ENCODE measurements at places on chromosomes 13 and 19. TPM values are rescaled to one million over a fixed set of nuclear protein-coding genes. Genes with fewer than 3 reads are reported as not detected.

GRCh38 chr13:57799624-57800023, 168.1 kb downstream of the PCDH17 start:
- H3K27ac ChIP-seq = no peak overlapping the region
- DNase-seq = no peak
- H3K4me3 ChIP-seq = no peak overlapping the region
- H3K4me1 ChIP-seq = no peaks in the 10 kb centered on the region
- H3K27me3 ChIP-seq = no peaks in the 10 kb centered on the region

Gene CEACAM7
- total RNA-seq = not detected

GRCh38 chr13:96844195-96844594, 150.1 kb downstream of the OXGR1 start:
- no peak for DNase-seq
- H3K4me1 ChIP-seq = no peaks in the 10 kb centered on the region
- no peaks in the 10 kb centered on the region for H3K36me3 ChIP-seq
- no peaks in the 10 kb centered on the region for H3K27me3 ChIP-seq

GRCh38 chr19:58196901-58197616, 14.2 kb downstream of the ZNF274 start:
- peaks cover 89% of the 10 kb centered on the region for H3K36me3 ChIP-seq
- H3K27ac ChIP-seq = no peak overlapping the region
- H3K4me1 ChIP-seq = no peaks in the 10 kb centered on the region
- H3K4me3 ChIP-seq = no peak overlapping the region
- H3K27me3 ChIP-seq = no peaks in the 10 kb centered on the region

Gene PSG6
- total RNA-seq = not detected

DNA sequence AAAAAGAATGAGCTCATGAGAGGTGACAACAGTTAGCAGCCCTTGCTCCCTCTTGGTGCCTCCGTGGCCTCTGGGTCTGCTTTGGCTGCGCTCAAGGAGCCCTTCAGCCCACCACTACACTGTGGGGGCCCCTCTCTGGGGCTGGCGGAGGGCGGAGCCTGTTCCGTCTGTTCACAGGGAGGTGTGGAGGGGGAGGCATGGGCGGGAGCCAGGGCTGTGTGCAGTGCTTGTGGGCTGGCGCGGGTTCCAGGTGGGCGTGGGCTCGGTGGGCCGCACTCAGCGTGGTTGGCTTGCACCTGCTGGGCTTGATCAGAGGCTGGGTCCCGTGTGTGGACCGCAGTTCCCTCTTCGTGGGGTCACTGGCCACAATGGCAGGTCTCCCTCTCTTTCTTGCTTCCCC, 953.4 kb upstream of the PRR20A start:
- DNase-seq = no peak
- no peak overlapping the region for H3K27ac ChIP-seq
- H3K36me3 ChIP-seq = no peaks in the 10 kb centered on the region
- H3K4me1 ChIP-seq = no peaks in the 10 kb centered on the region
- H3K4me3 ChIP-seq = no peak overlapping the region

- no peaks in the 10 kb centered on the region for H3K4me1 ChIP-seq
- peak; percentile 43 for DNase-seq
- no peaks in the 10 kb centered on the region for H3K36me3 ChIP-seq
- no peak overlapping the region for H3K4me3 ChIP-seq
Observed at GRCh38 chr13:80979035-80979641, 638.2 kb upstream of the SPRY2 start.

GRCh38 chr19:10105509-10106099, 558 bp upstream of the PPAN start:
- DNase-seq = peak; percentile 88
- peak overlapping the region; percentile 99 for H3K27ac ChIP-seq
- no peaks in the 10 kb centered on the region for H3K27me3 ChIP-seq
- H3K4me1 ChIP-seq = peaks cover 79% of the 10 kb centered on the region
- peaks cover 34% of the 10 kb centered on the region for H3K36me3 ChIP-seq

DNA sequence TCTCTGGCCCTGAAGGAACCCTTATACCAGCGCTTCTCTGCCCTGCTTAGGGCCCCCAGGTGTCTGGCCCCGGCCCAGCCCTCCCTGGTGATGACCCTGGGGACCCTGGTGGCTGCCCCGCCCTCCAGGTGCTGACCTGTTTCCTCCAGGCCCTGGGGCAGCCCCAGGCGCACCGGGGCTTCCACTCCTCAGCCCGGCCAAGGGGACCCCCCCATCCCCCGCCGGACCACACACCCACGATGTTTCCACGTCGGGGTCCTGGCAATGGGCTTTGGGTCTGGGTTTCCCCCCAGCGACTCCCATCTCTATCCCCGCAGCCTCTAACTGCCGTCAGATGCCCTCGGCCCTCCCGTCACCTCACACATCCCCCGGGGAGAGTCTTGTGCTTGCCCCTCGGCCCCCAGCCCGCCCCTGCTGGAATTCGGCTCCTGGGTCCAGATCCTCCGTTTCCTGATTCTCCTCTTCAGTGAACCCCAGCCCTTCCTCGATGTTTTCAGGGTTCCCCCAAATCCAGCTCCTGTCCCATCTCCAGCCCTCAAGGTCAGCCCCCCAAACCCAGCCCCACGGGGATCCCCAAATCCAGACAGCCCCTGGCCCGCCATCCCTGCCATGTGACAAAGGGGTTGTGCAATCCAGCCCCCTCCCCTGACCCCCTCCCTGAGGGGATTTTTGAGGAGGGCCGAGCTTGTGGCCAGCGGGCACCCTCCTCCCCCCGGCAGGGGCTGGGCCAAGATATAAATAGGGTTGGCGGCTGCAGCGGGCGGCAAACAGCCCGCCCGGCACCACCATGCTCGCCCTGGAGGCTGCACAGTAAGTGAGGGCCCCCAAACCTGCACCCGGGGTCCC, at the start of gene SPIB:
TSS of gene SPIB (plus strand) at position 763 of the 846 bp plus-strand sequence. CDS start at position 788, 25 bp downstream.
- H3K27ac ChIP-seq = no peak within 1 kb of the TSS
- no peak for DNase-seq
- H3K4me3 ChIP-seq = no peak within 1 kb of the TSS

Gene ZNF446
- total RNA-seq = 7.4 TPM

- H3K27me3 ChIP-seq = no peaks in the 10 kb centered on the region
- H3K4me3 ChIP-seq = no peak overlapping the region
- H3K27ac ChIP-seq = no peak overlapping the region
- no peaks in the 10 kb centered on the region for H3K36me3 ChIP-seq
Observed at GRCh38 chr13:84686458-84686857, 804.2 kb upstream of the SLITRK1 start.

DNA sequence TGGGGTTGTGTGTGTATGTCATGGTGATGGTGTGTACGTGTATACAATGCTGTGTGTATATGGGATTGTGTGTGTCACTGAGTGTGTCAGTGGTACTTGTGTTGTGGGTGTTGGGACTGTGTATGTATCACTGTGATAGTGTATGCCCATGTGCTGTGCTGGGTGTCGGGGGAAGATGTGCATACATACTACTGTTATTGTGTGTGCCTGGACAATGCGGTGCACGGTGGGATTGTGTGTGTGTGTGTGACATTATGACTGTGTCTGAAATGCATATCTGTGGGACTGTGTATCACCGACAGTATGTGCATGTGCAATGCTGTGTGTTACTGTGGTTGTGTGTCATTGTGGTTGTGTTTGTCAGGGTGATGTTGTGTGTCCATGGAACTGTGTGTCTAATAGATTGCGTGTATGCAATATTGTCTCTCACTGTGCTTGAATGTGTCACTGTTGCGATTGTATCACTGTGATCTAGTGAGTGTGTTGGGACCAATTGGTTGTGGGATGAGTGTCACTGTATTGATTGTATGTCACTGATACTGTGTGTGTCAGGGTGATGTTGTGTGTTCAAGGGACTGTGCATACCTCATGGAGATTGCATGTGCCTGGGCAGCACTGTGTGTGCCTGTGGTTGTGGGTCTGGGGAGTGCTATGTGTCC, 11.0 kb upstream of the BBC3 start:
- H3K4me1 ChIP-seq = peaks cover 37% of the 10 kb centered on the region
- H3K4me3 ChIP-seq = no peak overlapping the region
- no peak overlapping the region for H3K27ac ChIP-seq
- H3K36me3 ChIP-seq = no peaks in the 10 kb centered on the region
- H3K27me3 ChIP-seq = peaks cover 3% of the 10 kb centered on the region

Gene JAK3
- total RNA-seq = 137 TPM

- no peaks in the 10 kb centered on the region for H3K27me3 ChIP-seq
- H3K36me3 ChIP-seq = no peaks in the 10 kb centered on the region
- no peak for DNase-seq
- no peak overlapping the region for H3K4me3 ChIP-seq
- no peaks in the 10 kb centered on the region for H3K4me1 ChIP-seq
- H3K27ac ChIP-seq = no peak overlapping the region
Observed at GRCh38 chr19:28297036-28297435, 915.9 kb downstream of the UQCRFS1 start.

DNA sequence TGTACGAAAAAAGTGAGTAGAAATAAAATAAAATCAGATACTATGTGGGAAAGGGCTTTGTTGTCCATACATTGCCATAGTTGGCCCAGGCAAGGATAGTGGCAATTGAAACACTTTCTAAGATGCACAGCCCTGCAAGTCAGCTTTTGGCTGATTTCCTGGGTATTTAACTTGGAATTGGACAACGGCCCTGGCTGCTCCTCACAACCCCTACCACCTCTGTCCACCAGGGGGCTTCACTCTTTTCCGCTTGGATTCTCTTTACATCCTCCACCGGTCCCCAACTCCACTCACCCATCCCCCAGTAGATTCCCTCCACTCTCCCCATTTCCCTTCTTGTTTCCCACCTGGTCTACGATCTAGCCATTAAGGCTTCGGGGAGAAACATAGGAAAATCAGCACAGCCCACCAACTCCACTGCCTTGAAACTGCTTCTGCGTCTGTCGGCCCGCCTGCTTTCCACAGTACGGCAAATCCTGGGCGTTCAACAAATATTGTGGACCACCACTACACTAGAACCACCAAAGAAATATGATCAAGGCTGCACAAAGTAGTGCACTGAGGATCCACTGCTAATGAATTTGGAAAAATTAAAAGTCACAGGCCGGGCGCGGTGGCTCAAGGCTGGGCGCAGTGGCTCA, 48.6 kb upstream of the GTF3A start:
- peak; percentile 60 for DNase-seq
- no peaks in the 10 kb centered on the region for H3K36me3 ChIP-seq
- H3K4me3 ChIP-seq = no peak overlapping the region
- H3K27ac ChIP-seq = no peak overlapping the region
- H3K27me3 ChIP-seq = peaks cover 10% of the 10 kb centered on the region
- H3K4me1 ChIP-seq = peaks cover 4% of the 10 kb centered on the region

Gene SPC24
- total RNA-seq = 85.5 TPM

GRCh38 chr13:50275392-50276063, 260.3 kb downstream of the KCNRG start:
- peaks cover 47% of the 10 kb centered on the region for H3K27me3 ChIP-seq
- peaks cover 5% of the 10 kb centered on the region for H3K36me3 ChIP-seq
- no peak overlapping the region for H3K4me3 ChIP-seq
- no peak overlapping the region for H3K27ac ChIP-seq
- no peak for DNase-seq
- H3K4me1 ChIP-seq = no peaks in the 10 kb centered on the region

DNA sequence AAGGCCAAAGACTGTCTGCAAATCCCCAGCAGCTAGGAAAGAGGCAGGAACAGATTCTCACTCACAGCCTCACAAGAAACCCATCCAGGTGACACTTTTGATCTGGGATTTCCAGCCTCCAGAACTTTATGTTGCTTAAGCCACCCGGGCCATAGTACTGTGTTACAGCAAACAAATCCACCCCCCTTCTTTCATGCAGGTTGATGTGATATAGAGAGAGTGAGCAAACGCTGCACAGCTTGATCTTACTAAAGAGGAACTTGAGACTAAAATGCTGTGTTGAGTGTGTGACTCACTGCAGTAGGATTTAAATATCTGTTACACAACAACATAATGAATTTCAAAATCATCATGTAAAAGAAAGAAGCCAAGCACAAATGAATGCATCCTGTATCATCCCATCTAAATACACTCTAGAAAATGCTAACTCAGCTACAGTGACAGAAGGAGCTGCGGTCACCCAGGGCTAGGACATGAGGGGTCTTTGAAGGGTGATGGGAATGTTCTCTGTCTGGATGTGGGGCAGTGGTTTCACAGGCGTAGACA, 32.2 kb downstream of the RCBTB2 start:
- no peak for DNase-seq
- no peak overlapping the region for H3K27ac ChIP-seq
- peaks cover 62% of the 10 kb centered on the region for H3K36me3 ChIP-seq
- peaks cover 90% of the 10 kb centered on the region for H3K4me1 ChIP-seq
- H3K4me3 ChIP-seq = no peak overlapping the region

DNA sequence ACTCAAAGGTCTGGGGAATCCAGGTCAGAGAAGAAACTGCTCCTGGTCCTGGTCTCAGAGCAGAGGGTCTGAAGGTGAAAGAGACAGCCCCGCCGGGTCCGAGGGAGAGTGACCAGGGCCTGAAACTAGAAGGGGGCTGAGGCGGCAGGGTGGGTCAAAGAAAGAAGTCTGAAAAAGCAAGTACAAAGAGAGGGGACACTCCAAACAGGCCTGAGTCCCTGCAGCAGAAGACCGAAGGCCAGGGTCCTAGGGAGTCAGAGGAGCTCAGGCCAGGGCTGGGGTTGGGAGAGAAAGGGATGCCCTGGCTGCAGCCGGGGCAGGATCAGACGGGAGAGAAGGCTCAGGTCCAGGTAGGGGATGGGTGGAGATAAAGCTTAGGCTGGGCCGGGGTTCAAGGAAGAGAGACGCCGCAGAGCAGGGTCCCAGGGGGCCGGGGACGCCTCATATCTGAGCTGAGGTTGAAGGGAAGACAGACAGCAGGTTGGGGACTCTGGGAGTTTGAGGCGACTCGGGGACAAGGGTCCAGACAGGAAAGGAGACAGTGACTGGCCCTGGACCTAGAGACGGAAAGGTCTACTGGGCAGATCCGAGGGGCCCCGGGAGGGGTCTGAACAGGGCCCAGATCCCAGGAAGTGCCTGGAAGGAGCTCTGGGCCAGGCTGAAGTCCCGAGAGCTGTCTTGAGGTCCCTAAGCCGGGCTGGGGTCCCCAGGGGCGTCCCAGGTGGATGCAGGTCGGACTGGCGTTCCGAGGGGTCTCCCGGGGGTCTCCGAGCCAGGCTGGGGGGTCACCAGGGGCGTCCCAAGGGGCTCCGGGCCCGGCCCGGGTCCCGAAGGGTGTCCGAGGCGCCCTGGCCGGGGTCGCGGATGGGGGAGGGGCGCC, 795 bp downstream of the MLLT1 start:
- no peaks in the 10 kb centered on the region for H3K36me3 ChIP-seq
- DNase-seq = no peak
- H3K4me3 ChIP-seq = peak overlapping the region; percentile 89
- H3K4me1 ChIP-seq = peaks cover 29% of the 10 kb centered on the region
- peaks cover 7% of the 10 kb centered on the region for H3K27me3 ChIP-seq
- peak overlapping the region; percentile 82 for H3K27ac ChIP-seq

DNA sequence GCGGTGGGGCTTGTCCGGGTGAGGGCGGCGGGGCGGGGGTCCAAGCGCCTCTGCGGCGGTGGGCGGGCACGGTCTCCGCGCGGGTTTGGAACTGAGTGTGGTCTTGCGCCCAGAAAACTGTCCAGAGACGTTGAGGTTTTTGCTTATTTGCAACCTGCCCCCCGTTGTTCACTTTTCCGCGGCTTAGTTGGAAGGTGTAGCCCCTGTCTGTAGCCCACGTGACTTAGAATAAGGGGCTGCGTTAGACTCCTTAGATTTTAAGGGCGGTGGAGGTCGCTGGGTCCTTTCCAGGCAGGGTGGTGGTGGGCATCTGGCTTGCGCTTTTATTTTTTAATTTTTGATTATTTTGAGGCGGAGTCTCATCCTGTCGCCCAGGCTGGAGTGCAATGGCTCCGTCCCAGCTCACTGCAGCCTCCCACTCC, 748 bp downstream of the RPS15 start:
- peaks cover 45% of the 10 kb centered on the region for H3K36me3 ChIP-seq
- H3K4me1 ChIP-seq = peaks cover 30% of the 10 kb centered on the region
- no peaks in the 10 kb centered on the region for H3K27me3 ChIP-seq
- DNase-seq = no peak
- peak overlapping the region; percentile 99 for H3K27ac ChIP-seq

Measured in activated CD8-positive, alpha-beta memory T cell treated with anti-CD3 and anti-CD28 coated beads, Interleukin-2, amount 10 ng/mL, durations not matched to agents 7 days and 5 days (primary cell).